ENCODE measurements at places on chromosomes 1 and 21.

GRCh38 chr21:44996983-44997936 is 57.4 kb downstream of the SLX9 start:
- DNase-seq: no peak

GRCh38 chr1:163290025-163290640 is 31.6 kb upstream of the NUF2 start:
- no peak for DNase-seq

GRCh38 chr21:15164678-15165303 is 100.0 kb upstream of the NRIP1 start:
- no peak for DNase-seq

DNA sequence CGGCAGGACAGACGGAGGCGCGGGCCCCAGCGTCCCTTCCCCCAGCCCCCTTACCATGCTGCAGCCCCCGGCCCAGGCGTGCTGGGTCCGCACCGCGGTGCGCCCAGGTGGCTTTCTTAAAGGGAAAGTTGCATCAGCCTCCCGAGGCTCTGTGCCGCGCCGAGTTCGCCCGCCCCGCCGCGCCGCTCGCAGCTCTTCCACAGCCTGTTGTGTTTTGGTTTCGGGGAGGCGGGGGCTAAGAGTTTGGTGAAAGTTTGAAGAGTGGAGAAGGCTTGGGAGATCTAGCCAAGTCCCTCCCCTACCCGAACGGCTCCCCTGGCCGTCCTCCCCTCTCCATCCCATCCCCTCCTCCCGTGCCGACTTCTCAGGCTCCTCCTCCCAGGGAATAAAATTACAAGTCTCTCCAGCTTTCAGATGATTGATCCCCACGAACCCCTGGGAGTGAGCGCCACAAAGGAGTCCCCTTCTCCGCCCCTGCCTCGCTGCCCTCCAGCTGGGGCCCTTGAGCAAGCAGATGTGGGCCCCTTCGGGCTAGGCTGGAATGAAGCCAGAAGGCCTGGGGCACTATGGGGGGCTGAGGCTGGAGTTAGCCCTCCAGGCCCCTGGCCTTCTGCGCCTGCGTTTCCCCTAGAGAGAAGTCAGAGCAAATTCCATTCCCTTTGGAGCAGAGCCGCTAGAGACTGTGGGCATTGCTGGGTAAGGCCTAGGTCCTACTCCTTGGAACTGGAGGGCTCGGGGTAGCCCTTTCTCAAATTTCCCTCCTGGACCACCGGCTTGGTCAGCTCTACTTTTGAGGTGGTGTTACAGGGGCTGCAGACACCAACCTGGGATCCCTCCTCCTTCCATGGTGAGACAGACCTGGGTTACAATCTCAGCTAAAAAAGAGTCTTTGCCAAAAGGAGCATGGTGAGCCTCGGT is at the start of gene SLC6A9:
TSS of gene SLC6A9 (minus strand) at position 211 of the 918 bp plus-strand sequence. CDS start 7,185 bp downstream, outside the sequence.
- DNase-seq: no peak

GRCh38 chr21:39714331-39714730 is 30.7 kb upstream of the IGSF5 start:
- no peak for DNase-seq

- no peak for DNase-seq
Observed at GRCh38 chr1:34808051-34808810, 15.4 kb downstream of the GJA4 start.

DNA sequence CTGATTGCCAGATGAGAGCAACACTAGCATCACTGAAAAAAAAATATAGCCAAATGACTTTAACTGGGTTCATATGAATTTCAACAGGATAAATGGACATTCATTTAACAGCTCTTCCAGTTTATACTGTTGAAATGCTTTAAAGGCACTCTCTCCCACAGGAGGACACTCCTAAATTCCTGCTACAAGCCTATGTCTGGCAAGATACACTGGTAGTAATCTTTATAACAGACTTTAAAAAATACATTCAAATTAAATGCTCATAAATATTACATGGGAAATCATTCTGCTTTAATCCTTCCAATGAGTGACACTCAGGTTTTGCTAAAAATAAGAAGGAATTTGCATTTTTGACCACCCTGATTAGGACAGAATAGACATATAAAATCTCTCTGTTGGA is 526.7 kb upstream of the ADAMTS5 start:
- DNase-seq: no peak
